Stimulated activated naive B cell treated with anti-CD40 and anti-IgM and Interleukin-4, amounts not matched to agents 10 μg/mL and 1 μg/mL and 100 μg/mL, for 72 hours (primary cell): ENCODE measurements at places on chromosomes 16 and 17.
A peak's percentile ranks its signal among the peaks of the same experiment; 100 is the strongest.

DNA sequence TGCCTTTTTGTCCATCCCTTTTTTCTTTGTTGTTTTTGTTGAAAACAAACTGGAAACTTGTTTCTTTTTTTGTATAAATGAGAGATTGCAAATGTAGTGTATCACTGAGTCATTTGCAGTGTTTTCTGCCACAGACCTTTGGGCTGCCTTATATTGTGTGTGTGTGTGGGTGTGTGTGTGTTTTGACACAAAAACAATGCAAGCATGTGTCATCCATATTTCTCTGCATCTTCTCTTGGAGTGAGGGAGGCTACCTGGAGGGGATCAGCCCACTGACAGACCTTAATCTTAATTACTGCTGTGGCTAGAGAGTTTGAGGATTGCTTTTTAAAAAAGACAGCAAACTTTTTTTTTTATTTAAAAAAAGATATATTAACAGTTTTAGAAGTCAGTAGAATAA lies 4.9 kb downstream of the SOX9 start:
- DNase-seq = no peak

DNA sequence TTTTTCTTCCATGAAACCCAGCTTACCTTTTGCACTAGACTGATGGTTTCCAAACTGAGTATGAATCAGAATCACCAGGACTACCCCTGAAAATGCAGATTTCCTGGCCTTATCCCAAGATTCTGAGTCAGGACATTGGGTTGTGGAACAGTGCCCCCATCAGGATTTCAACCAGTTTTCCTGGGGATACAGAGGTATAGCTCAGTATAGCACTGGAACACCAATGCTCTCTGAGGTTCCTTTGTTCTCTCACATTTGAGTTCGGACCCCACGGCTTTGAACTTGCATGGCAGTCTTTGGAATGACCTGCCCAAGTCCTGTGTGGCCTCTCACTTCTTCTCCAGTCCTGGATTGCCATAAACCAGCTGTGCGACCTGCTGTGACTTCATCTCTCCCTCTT lies 12.8 kb upstream of the CCL8 start:
- DNase-seq = no peak

- DNase-seq = no peak
Observed at GRCh38 chr16:67006930-67007658, 18.7 kb downstream of the CES4A start.

- DNase-seq = peak; percentile 71
Observed at GRCh38 chr17:19306160-19307111, 56.1 kb downstream of the B9D1 start.

- DNase-seq = peak; percentile 21
Observed at GRCh38 chr16:14658063-14658462, 25.3 kb downstream of the BFAR start.

DNA sequence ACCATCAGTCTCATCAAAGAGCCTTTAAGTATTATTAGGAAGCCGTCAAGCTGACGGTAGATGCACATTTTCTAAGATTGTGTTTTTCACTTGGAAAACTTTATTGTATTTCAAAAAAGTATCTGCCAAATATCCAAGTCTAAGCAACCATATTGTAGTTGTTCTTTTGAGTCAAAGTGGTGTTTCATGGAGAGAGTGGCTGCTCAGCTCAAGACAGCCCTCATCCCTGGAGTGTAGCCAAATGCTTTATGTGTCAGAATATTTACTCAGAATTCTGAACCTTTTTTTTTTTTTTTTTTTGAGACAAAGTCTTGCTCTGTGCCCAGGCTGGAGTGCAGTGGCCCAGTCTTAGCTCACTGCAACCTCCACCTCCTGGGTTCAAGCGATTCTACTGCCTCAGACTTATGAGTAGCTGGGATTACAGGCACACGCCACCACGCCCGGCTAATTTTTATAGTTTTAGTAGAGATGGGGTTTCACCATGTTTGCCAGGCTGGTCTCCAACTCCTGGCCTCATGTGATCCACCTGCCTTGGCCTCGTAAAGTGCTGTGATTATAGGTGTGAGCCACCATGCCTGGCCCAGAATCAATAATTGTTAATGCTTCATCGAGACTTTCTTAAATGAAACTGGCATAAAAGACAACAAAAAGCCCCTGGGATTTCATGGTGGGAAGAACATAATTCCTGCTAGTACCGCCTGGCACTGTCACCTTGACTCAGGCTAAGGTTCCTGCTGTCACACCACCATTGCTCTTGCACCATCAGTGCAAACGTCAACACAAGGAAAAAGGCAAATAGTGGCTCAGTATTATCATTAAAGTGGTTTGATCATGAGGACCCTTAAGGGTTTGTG lies 45.5 kb downstream of the PRKCA start:
- no peak for DNase-seq

GRCh38 chr16:7839568-7839967 lies 506.9 kb downstream of the RBFOX1 start:
- no peak for DNase-seq

- DNase-seq = no peak
Observed at GRCh38 chr17:80243526-80244433, 16.9 kb upstream of the RNF213 start.

DNA sequence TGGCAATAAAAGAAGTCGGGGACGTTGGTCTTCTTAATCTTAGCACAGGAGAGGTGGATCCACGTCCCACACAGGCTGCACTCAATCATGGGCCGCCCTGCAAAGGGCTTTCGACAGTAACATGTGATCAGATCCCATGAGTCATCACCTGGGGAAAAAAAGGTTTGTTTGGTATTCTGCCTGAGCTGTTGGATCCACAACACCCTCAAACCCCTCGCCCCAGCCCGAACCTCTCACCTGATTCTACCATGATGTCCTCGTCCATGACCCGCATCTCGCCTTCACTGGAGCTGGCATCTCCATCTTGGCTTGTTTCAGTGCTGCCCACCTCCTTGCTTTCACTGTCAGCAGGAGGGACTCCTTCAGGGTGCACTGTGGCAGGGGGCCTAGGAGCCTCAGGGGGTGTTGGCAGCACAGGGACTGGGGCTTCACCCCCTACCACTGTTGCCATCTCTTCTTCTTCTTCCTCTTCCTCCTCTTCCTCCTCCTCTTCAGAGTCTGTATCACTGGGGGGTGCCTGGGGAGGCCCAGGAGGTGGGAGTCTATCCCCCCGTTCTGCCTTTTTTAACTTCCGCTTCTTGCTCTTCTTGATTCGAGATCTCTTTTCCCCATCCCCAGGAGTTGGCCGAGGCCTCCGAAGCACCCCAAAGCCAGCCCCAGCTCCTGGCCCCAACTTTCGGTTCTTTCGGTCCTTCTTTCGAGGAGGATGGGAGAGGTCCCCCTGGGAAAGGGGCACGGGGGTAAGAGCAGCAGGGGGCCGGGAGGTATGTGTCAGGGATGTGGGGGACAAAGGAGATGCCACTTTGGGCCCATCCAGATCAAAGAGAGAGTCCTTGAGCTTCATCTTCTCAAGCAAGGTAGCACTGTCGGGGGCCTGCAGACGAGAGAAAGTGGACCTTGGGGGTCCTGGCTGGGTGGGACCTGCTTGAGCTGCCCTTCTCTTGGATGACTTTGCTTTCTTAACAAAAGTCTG lies 1.7 kb upstream of the DVL2 start:
- DNase-seq = no peak
